ENCODE measurements at places on chromosomes 4 and X.

DNA sequence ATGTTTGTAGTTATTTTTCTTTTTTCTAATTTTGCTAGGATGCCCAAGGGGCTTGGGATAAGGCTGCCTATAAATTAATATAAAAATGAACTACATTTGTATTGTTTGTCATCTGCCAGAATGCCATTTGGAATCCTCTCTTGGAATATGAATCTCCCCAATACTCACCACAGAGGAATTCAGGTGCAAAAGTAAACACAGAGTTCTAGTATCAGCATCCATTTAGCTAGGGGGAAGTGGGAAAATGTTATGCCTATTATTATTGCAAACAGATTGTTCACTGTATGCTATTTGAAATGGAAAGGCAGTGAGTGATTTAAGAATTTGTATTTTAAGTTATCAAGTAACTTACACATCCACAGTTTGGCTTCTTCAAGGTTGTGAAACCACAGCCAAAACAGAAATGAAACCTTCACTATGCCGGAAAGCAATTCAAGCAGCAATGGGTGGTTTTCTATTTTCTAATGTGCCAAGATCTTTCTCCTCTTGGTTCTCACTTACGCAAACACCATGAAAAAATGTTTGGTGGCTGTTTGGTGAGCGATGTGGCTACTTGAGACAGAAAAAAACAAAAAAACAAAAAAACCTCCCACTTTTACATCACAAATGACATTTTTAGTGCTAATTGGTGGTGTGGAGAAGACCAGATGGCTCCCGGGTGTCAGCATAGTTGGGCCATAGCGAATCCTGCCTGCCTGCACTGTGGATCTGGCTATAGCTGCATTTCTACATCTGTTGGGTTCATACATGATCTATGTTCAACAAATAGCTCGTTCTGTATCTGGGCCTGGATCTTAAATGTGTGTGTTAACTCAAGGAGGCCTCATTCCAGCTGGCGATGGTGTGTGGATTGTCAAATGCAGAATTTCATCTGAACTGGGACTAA is 200.8 kb upstream of the GIMD1 start:
- no peak for DNase-seq

GRCh38 chrX:43450355-43450754 is 205.7 kb upstream of the MAOA start:
- DNase-seq = no peak

DNA sequence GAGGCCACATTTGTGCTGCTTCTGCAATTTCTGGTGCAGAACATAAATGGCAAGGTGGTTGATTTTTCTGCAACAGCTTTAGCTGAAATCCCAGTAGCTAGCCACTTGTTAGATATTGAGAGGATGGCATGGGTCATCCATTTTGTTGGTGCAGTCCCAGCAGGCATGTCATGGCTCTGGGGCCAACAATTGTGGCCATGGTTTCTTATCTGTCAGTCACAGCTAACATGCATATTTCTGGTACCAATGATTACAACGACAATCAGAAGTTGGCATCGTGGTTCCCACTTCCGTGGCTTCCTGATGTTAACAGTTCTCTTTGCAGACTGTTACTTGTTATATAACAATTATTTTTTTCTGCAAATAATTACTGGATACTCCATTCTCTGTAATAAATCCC is 42.8 kb upstream of the PRKG2 start:
- DNase-seq = no peak

DNA sequence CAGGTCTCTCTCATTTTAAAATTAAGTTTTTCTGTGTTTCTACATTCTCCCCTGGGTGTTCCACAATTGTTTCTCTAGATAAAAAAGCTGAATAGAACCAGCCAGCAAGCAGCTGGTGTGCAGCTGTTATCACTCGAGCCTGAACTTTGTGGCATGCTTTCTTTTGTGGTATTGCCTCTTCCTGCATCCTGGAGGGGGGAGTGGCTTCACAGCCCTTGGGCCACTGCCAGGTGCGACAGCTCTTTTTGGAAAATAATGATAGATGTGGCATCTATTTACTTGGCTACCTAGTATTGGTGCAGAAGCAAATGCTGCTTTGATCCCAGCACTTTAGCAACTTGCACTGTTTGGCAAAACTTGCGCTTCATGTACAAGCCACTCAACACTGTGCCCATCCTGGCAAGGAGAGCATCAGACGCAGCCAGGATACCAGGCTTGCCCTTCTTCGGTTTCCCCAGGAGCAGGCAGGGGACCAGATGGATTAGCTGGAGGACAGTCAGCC is 69.4 kb downstream of the HMGB2 start:
- DNase-seq = no peak

- DNase-seq = no peak
These were observed 390.7 kb upstream of the GALNT7 start for GRCh38 chr4:172777729-172778431.

DNA sequence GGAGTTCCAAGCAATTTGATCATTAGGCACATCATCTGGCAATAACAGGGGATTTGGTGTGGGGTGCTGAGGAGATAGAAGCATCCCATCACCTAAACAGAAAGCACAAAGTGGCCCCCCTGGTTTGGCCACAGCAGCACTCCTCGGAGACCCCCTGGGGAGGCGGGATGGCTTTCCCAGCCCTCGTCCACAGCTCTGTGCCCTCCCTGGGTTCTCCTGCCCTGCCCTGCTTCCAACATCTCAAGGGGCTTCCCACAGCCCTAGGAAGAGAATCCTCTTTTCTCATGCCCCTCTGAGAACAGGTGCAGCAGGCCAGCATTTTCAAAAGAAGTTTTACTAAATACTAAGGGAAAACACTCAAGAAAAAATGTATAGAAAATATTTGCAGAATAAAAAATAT is 12.8 kb downstream of the ATP5ME start:
- DNase-seq = no peak

DNA sequence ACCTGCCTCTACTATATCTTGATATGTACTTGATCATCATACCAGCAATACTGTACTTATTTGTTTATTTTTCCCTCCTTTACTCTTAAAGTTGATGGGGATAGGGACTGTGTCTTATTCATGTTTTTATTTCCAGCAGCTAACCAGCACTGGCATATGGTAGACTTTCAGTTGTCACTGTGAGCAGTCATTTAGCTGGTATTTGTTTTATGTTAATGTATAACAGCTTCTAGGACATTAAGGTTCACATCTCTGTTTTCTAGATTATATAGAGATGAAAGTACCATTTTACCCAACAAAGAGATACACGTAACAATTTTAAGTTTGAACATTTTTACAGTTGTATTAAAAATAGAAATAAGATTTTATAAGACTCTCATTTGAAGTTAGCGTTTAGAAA is 17.9 kb downstream of the METTL14 start:
- no peak for DNase-seq

- no peak for DNase-seq
These were observed 38.6 kb upstream of the AGA start for GRCh38 chr4:177480795-177481194.

DNA sequence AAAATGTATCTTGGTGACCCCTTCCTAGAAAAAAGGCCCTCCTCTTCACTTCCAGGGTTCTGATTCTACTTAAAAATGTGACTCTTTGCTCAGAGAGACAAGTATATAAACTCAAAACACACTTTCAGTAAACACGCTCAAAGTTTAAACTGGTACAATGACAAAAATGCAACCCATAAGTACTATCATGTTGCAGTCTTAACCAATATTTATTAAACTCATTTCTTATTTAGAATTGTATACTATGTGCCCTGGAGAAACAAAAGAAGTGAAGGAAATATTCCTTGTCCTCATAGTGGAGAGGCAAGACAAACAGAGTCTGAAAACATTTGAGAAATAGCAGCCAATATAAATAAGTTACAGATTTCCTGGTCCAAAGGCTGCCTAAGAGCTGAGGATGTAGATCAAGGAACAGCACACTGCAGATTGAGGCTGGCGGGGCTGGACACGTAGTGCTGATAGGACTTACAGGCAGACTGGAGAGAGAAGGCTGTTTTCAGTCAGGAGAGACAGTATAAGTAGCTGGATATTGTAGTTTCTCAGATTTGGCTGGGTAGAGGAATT is 39.1 kb upstream of the ANXA3 start:
- no peak for DNase-seq

DNA sequence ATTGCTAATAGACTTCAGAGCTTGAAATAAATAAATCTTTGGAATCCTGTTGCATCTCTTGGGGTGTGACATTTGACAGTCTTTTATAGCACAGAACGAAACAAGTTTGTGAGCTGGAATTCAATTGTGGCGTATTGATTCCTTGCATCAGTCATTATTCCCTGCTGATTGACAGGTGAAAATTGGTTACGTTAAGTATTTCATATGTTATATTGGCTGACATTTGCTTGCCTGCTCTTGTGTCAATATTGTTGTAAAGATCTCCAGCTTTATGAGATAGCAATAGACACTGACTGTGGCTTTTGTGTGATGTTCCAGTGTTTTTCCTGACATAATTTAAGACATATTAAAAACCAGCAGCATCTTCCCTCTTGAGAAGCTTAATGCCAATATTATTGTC is 644.4 kb upstream of the FAM241A start:
- DNase-seq = no peak

GRCh38 chrX:103932133-103932532 is 30.3 kb upstream of the TMSB15B start:
- DNase-seq = no peak

- no peak for DNase-seq
These were observed 45.2 kb downstream of the STARD8 start for GRCh38 chrX:68692651-68693050.

DNA sequence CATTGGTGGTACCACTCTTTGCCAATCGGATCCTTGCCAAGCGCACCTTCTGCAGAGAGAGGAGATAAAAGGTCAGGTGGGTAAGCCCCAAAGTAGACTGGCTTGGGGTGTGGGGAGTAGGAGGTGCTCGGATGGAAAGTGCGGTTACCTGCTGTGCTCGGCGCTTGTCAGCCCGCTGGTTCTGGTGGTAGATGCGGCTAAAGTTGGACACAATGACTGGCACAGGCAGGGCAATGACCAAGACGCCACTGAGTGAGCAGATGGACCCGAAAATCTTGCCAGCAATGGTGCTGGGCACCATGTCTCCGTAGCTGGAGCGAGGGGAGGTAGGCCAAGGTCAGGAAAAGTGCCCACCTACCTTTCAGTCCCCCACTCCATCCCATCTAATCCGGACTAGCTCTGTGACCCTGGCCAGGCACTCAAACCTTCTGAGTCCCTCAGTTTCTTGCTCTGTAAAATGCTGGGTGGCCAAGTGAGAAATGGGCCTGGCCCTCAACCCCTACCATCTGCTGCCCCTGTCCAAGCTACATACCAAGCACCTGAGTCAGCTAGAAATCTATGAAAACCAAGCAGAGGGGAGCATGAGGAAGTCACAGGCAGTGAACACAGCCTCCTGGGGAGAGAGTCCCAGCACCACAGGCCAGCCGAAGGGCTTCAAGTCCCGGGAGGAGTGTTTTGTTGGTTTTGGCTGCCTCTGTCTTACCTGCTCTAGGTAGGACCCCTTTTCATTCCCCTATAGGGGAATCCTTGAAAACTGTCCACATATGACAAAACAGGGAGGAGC is 4.7 kb downstream of the KCND1 start:
- DNase-seq = no peak

DNA sequence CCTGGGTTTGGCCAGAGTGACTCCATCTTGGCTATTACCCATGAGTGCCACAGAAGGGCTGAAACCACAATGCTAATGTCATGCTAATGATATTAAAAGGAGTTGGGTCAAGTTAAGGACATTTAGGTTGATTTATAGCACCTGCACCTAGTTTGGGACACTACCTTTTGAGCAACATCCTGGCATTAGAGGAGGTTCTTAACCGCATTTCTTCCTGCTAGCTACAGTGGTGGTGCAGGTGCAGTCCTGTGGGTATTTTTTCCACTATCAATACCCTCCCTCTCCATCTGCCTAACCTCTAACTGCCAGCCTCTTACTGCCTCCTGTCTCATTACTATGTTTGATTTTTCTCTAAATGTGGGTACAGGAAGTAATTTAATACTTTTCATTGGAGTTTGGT is 1276.1 kb downstream of the FSTL5 start:
- no peak for DNase-seq

DNA sequence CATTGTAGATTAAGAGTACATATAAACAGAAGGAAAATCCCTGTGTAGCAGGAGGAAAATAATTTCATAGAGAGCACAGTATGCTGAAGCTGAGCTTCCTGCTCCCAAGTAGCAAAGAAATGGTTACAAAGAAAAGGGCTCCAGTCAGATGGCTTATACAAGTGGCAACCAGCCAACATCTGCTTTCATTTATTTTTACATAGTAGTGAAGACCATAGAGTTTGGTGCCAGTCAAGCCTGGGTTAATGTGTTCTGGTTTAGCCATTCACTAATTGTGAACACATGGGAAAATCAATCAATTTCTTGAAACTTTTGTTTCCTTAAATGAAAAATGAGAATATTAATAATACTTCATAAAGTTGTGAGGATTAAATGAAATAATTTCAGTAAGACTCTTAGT is 111.3 kb upstream of the ELOVL6 start:
- no peak for DNase-seq

Measured in NCI-H460 (cell line).